ENCODE measurements at places on chromosomes 11 and 22. TPM values are rescaled to one million over a fixed set of nuclear protein-coding genes. Genes with fewer than 3 reads are reported as not detected.

E2F8 gene
- total RNA-seq = 11.0 TPM

SLC37A2 gene
- 1.2 TPM for total RNA-seq

KBTBD3 gene
- total RNA-seq = 2.4 TPM

PRDM10 gene
- 7.7 TPM for total RNA-seq

APOA4 gene
- total RNA-seq = not detected

TBCEL gene
- 17.3 TPM for total RNA-seq

F2 gene
- not detected for total RNA-seq

DNA sequence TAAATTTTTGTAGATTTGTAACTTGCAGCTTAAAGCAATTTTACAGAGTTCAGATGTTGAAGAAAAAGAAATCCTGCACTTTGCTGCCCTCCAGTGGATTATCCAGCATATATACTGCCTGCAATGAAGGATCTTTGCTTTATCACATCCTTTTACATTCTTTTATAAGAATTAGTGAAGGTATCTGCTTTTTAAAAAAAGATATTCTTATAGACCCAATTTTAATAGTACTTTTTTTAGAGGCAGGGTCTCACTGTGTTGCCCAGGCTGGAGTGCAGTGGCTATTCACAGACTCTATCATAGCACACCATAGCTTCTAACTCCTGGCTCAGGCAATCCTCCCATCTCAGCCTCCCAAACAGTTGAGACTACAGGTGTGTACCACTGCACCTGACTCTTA lies 60.7 kb downstream of the TTC17 start:
- DNase-seq = no peak

- DNase-seq = no peak
These were observed 25.0 kb upstream of the SUSD2 start for GRCh38 chr22:24156141-24156912.

DNA sequence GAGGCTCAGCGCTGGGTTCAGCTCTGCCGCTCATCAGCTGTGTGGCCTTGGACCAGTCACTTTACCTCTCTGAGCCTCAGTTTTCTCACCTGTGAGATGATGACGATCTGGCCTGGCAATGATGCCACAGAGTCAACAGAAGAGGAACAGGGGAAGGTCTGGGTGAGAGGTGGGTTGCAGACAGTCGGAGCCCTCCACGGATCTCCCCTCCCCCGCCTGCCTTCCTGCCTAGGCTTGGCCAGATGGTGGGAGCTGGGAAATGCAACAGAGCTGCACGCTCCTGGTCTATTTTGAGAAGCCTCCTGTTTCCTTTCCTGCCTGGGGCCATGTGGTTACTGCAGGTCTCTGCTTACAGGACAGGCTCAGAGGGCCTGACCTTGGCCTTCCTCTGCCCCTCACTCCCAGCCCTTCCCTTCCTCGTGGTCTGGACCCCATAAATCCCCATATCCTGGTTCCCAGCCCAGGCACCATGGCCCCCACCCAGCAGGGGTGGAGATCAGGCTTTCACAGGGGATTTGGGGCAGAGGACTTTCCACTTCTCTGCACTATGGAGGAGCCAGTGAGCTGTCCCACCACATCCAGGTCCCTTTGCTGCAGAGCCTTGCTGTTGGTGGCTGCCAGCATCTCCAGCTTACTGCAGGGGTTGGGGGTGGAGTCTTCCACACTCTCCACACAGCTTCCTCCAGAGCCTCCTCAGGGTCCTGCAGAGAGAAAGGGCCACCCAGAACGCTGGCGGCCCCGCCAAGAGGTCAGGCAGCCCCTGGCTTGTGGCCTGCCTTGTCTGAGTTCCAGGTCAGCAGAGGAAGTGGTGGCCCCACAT lies 46.9 kb downstream of the C11orf96 start:
- peak; percentile 45 for DNase-seq

DNA sequence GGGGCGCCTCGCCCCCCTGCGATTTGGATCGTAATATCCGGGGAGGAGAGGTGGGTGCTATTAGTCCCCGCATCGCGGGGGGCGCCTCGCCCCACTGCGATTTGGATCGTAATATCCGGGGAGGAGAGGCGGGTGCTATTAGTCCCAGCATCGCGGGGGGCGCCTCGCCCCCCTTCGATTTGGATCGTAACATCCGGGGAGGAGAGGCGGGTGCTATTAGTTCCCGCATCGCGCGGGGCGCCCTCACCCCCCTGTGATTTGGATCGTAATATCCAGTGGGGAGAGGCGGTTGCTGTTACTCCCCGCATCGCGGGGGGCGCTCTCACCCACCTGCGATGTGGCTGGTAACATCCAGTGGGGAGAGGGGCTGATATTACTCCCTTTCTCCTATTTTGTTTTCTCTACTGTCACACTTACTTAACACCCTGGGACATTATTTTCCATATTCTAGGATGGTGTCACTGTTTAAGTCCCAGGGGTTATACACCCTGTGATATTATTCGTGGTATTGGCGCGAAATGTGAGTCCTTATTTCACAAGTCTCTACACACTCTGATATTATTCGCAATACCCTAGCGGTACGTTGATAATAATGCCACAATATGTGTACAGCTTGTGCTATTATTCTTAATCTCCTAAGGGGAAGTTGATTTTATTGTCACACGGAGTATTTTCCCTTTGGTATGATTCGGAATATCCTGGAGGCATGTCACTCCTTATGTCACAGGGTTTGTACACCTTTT lies 57.8 kb upstream of the ALDH3B2 start:
- DNase-seq = peak; percentile 45

GRCh38 chr11:70538641-70539359 lies 140.5 kb downstream of the CTTN start:
- peak; percentile 20 for DNase-seq

- no peak for DNase-seq
These were observed 44.4 kb upstream of the WNT11 start for GRCh38 chr11:76250520-76251225.

GRCh38 chr11:28054821-28055220 lies 53.1 kb downstream of the KIF18A start:
- no peak for DNase-seq

GRCh38 chr11:7511401-7511800 lies 2.4 kb upstream of the PPFIBP2 start:
- no peak for DNase-seq

DNA sequence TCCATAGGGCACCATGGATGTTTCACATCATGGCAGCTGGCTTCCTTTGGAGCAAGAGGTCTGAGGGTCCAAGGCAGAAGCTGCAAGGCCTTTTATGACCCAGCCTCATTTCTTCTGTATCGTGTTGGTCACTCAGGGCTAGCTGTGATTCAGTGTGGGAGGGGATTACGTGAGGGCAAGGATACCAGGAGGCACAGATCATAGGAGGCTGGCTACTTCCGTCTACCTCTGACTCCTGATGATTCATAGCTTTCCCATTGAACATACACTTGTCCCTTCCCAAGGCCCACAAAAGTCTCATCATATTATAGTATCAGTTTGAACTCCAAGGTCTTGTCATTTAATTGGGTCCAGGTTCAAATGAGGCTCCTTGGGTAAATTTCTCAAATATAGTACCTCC lies 135.3 kb upstream of the ZBED5 start:
- DNase-seq = no peak

GRCh38 chr22:25159028-25159427 lies 40.6 kb upstream of the CRYBB3 start:
- DNase-seq = no peak

GRCh38 chr11:59010708-59011107 lies 71.4 kb downstream of the GLYATL1 start:
- no peak for DNase-seq

GRCh38 chr11:59263225-59263894 lies 50.6 kb upstream of the MPEG1 start:
- DNase-seq = peak; percentile 79

All from H9 (cell line).